ENCODE measurements at places on chromosomes 4 and X.

DNA sequence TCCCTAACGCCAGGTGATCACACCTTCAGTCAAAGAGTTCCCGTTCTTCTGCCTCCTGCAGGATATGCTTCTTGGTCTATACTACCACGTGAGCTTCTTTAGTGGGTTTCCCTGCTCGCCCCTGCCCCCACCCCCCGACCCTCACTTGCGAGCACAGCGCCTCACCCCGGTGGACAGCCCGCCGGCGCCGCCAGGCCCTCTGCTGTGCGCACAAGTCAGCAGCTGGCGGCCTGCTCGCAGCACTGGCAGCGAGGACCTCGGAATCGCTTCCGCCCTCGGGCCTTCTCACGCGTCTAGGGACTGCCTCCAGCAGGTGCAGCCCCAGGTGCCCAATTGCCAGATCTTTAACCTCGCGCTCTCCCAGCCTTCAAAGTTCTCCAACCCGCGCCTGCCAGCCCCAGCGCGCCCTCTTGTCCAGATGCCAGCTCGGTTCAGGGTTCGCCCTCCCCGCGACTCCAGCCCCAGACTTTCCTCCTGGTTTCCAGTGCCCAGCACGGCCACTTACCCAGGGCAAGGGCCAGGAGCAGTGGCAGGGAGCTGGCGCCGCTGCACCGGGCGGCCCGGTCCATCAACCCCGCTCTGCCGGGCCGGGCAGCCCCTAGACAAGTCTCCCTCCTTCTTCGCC, 454 bp downstream of the BTC start:
- DNase-seq: no peak

GRCh38 chr4:136103616-136104015, 1428.7 kb downstream of the PCDH18 start:
- no peak for DNase-seq

DNA sequence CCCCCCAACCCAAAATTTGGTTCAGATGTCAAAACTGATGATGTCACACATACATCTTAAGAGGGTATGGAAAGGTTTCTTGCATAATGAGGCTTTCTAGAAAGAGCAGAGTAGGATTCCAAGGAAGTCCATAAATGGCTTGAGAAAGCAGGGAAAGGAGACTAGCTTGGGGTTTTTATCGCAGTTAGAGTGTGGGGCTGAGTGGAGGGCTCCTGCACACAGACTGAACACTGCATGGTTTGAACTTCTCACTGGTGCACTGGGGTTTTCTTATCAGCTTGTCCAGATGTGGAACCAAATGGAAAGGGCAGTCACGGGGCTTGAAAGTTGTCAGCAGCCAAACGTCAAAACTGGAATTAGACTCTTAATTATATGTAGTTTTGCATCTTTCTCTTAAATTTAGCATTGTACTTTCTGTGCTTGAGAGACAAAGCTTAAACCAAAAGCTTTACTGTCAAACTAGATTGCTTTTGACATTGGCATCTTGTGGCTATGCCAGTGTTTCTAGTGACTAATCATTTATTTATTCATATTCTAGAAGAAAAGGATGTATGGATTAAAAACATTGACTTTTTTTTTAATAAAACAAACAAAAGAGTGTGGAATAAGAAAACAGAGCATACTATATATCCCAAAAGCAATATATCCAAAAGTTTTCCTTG, 78.3 kb upstream of the STIM2 start:
- no peak for DNase-seq

GRCh38 chr4:185994750-185995149, 74.2 kb upstream of the TLR3 start:
- no peak for DNase-seq

DNA sequence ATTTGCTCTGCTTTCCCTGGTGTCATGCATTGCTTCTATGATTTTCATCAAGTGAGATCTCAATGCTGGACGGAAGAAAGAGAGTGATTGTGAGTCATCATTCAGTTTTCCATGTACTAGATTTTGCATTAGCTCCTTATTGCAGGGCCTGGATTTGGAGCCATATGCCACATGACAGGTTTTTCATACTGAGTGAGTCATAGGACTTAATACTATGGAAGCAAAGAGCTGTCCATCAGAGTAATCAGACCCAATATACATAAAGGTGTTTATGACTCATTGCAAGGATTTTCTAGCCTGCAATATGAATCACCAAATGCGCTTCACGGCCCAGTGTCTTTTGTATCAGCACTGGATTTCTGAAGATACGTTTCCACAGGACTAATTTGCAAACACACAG, 11.2 kb upstream of the TFDP3 start:
- no peak for DNase-seq

DNA sequence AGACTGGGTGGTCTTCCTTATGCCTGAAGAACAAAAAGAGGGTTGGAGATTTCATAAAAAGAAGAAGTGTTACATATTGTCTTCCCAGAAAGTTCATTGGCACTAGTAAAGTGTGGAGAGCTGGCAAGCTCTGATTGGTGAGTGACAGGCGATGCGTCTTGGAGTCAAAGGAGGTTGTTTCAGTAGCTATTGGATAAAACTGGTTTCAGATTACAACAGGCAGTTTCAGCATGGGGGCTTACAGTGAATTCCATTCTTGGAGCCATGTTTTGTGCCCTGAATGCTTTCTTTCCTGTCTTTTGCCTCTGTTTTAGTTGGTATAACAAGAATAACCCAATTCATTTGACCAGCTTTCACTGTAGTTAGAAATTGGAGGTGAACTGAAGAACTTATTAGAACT, 750.5 kb downstream of the ADGRL3 start:
- DNase-seq: no peak

- DNase-seq: no peak
These were observed 11.8 kb upstream of the LCORL start for GRCh38 chr4:18033111-18034085.

DNA sequence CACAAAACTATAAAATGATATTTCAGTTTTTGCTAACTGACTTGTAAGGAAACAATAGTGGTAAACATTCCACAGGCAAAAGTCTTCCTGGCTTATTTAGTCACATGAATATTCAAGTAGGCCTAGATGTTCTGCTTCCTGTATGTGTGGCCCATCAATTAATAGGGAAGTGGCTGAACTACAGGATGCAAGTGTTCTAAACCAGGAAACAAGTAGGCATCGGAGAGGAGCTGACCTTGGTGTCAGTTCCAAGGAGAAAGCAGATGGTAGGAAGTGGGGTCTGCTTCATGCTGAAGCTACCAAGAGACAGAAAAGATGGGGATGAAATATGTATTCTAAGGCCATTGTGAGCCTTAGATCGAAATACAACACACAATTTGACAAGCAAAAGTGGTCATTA, 149.7 kb downstream of the ANTXR2 start:
- DNase-seq: no peak

- no peak for DNase-seq
These were observed 26.3 kb upstream of the UCP1 start for GRCh38 chr4:140595065-140595464.

GRCh38 chrX:18133605-18134004, 87.1 kb downstream of the BEND2 start:
- DNase-seq: no peak

- DNase-seq: no peak
These were observed 44.9 kb upstream of the GPRIN3 start for GRCh38 chr4:89352541-89352940.

DNA sequence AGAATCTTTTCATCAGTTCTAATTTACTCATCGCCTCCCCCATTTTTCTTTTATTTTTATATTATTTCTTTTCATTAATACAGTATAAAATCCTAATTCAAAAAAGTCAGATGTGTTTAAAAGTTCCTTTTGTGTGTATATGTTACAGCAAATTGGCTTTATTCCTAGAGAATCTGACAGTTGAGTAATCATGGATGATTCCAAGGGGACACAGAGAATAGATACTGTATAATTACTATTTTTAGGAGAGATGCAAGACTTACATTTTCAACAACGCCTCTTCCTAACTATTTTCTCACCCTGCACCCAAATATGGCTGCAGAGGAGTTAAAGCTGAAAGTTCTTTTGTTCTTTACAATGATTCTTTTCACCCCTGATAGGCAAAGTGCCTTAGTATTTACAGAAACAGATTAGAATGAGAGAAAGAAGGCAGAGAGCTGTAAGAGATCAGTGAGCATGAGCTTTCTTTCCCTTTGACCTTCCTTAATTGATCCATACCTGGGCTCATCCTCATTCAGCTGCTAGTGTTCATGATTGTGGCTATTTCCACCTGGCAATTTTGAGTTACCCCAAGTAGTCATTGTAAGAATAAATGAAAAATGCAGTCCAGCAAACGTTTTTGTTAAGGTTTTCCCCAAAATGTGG, 210.8 kb downstream of the SLC4A4 start:
- no peak for DNase-seq

DNA sequence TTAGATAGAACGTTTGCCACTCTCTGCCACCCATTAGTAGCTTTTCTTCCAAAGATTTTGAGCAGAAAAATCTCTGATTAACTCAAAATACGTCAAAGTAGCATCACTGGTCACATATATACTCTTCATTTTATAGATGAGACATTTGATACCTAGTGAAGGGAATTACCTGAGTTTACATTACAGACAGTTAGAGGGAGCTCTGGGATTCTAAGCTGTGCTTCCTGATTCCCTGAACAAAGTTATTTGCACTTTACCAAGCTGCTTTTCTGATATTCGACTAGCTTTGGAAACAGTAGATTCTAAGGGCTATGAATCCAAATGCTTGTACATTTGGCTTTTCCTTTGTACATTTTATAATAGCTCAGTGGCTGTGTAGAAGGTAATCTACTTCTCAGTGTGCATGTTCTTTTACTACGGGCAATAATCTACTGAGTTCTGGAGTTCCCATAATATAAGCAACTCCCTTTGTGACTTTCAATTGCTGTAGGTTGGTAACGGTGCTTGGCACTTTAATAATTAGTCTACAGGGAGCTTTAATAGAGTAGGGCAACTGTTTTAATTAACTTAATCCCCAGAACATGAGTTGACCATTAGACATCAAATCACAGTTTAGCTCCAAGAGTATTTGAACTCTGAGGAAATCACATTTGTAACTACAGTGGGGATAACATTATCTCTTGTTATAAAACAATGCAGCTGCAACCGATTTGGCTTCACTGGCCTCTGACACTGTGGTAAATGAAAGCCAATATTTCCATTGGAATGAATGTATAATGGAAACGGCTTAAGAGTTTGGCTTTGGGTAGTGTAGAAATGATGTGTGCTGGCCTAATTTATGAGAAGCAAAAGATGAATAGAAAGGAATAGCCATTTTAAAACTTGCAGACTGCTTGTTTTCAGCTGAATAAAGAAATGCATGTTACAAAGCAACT, 1602.4 kb downstream of the STIM2 start:
- no peak for DNase-seq

DNA sequence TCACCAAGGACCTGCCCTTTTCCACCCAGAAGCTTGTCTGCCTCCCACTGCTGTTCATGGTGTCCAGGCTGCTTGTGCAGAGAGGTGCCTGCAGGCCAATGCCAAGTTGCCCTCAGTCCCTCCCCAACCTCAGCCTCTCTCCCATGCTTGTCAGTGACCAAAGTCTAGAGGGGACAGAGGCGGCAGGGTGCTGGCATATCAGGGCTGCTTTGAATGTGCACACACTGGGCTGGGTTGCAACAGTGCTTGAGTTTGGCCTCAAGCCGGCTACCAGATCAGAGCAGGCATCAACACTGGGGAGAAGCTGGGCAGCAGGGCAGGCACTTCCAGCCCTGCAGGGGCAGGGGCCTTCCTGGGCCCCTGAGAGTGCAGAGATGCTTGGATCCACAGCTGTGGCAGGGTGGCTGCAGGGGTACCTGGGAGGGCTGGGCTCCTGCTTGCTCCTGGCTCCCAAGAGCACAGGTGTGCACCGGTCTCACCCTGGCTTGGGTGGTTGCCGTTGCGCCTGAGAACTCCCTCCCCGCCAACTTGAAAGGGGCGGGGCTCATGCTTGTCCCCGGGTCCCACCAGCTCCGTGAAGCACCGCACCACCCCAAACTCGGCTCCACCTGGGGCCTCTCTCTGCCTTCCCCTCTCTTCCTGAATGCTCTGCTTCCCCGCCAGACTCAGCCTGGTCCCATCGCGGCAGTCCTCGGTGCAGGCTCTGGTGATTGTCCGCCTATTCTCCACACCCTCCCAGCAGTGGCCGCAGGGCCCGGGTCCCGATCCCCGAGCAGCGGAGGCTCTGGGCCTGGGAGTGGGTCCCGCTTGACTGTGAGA, 1681.9 kb upstream of the ADGRL3 start:
- DNase-seq: no peak

- no peak for DNase-seq
These were observed 13.3 kb downstream of the APLN start for GRCh38 chrX:129641469-129641868.

GRCh38 chrX:133813971-133814370, 171.4 kb downstream of the GPC3 start:
- DNase-seq: no peak

- DNase-seq: peak; percentile 3
These were observed 13.9 kb upstream of the ETDC start for GRCh38 chrX:135295238-135295943.

DNA sequence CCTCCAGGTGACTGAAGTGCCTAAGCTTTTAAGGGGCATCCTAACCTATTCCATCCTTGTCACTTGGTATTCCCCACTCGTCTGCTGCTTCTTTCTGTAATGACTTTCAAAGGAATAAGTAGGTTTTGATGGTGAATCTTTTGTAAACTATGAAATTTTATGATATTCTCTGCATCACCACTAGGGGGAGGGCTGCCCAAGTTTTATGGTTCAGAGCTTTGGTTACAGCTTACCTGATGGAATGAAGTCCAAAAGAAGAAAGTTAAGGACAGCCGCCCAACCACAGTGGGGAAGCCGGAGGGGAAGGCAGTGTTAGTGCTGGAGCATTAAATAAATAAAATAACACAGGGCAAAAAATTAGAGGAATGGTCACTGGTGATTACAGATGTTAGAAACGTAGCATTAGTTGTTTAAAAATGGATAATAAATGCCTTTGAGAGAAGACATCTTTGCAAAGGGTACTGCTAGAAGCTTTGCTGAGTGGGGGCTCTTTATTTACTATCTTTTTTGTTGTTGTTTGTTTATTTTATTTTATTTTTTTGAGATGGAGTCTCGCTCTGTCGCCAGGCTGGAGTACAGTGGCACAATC, 204.9 kb downstream of the GBA3 start:
- no peak for DNase-seq

- DNase-seq: no peak
These were observed 752.5 kb upstream of the PCDH10 start for GRCh38 chr4:132396636-132397035.

- DNase-seq: no peak
These were observed 29.2 kb downstream of the CLRN2 start for GRCh38 chr4:17544205-17544604.

DNA sequence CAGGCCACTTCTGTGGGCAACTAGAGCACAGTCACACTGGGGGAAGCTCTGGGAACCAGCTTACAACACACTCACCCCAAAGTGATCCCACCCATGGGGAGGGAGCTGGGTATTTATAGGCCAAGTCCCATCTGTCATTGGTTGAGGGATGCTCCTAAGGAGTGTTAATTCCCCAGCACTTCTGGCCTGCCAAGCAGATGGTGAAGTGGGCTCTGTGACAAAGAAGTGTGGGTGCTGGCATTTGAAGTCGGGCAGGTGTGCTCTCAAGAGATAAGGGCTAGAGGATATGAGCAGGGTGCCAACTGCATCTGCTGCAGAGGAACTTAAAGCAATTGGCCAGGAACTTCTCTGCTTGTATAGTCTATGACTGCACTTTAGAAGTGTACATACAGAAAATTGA, 30.9 kb downstream of the PTCHD1 start:
- no peak for DNase-seq

Data from stimulated activated CD4-positive, alpha-beta T cell treated with anti-CD3 and anti-CD28 coated beads, Interleukin-1b, Interleukin-23, amount 100 ng/mL, for 1 hour (primary cell).